ENCODE measurements at places on chromosomes 6 and 20. TPM values are rescaled to one million over a fixed set of nuclear protein-coding genes. Genes with fewer than 3 reads are reported as not detected.

The PROKR2 gene
- not detected for total RNA-seq

The ARFGEF3 gene
- 1.5 TPM for total RNA-seq

The BPI gene
- total RNA-seq: 0.65 TPM

The SOBP gene
- total RNA-seq: 6.8 TPM

The SGK2 gene
- total RNA-seq: 5.5 TPM

Measured in subcutaneous adipose tissue (tissue), 4 donors.